ENCODE measurements at places on chromosomes 11 and 22.

GRCh38 chr22:43530349-43531201 lies 118.8 kb downstream of the MPPED1 start:
- DNase-seq, result no peak

- no peak for DNase-seq
Measured at GRCh38 chr22:49247194-49247924, 580.3 kb downstream of the BRD1 start.

DNA sequence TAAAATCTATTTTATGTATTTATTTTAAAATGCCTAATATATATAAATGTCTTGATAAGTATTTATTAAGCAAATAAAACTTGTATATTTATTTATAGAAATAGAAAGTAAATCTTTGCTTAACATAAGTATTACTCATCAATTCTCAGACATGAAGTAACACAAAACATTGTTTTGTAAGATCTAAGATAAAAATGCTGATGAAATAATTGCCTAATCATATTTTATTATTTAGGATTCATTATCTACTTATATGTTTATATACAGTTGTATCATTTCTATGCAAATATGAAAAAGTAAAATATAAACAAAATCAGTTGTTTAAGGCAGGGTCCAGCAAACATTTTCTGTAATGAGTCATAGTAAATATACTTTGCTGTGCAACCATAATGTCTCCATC lies 507.8 kb upstream of the CNTN5 start:
- DNase-seq, result no peak

DNA sequence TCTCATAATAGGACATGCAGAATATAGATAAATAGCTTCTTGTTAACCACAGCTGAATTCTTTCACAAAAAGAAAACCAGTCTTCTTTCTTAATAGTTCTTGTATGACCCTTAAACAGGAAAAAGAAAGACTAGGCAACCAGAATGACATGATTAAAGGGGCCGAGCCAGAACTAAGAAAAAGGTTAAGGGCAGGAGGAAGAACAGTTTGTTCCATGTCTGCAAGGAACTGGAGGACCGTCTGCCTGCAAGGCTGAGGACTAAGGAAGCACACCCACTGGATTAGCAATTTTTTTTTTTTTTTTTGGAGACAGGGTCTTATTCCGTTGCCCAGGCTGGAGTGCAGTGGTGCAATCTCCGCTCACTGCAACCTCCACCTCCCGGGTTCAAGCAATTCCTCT lies 26.0 kb upstream of the TMPRSS5 start:
- no peak for DNase-seq

GRCh38 chr11:37972691-37973090 lies 1374.7 kb upstream of the RAG2 start:
- no peak for DNase-seq

DNA sequence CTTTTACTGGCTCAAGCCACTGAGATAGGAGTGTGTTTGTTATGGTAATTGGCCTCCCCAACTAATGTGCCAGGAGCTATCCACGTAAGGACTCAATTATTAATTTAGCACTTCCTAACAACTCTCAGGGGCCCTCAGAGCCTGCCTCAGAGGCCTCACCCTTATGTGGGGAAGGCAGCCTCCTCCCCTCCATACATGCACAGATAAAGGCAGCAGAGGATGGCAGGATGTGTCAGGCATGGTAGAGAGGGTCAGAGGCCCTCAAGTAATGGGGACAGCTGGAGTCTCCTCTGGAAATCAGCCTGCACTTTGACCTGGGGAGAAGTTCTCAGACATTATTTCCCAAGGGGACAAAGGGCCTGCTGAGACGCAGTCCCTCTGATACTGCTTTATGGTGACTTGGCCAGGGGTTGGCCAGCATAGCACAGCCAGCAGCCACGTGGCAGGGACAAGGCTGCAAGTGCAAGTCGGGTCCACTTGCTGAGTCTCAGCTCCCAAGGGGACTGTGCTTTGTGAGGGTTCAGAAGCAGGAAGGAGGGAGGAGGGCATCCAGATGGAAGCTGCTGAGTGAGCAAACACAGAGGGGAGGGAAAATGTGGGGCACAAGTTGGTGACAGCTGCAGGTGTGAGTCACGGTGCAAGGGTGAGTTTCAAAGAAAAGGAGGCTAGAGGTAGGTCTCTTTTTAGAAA lies 17.0 kb downstream of the MOGAT2 start:
- DNase-seq, result no peak

GRCh38 chr11:112728288-112728687 lies 232.9 kb upstream of the NCAM1 start:
- DNase-seq, result no peak

GRCh38 chr11:72520815-72521214 lies 86.5 kb upstream of the CLPB start:
- DNase-seq, result no peak

- no peak for DNase-seq
Measured at GRCh38 chr11:61133956-61134662, 27.1 kb downstream of the VPS37C start.

GRCh38 chr11:7604331-7604955 lies 68.9 kb downstream of the CYB5R2 start:
- no peak for DNase-seq

DNA sequence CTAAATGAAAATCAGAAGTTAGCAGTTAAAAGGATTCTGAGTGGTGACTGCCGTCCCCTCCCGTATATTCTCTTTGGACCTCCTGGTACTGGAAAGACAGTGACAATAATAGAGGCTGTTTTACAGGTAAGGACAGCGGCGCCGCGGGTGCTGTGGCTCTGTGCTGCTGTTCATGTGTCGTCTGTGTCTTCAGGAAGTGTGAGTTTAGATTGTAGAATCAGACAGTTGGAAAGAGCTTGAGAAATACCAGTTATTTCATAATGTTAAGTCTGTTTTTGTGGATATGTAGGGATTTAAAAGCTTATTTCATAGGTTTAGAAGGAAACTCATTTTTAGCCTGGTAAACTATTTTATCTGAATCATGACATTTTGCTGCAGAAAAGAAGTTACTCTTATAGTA lies 27.4 kb upstream of the PANX2 start:
- DNase-seq, result no peak

DNA sequence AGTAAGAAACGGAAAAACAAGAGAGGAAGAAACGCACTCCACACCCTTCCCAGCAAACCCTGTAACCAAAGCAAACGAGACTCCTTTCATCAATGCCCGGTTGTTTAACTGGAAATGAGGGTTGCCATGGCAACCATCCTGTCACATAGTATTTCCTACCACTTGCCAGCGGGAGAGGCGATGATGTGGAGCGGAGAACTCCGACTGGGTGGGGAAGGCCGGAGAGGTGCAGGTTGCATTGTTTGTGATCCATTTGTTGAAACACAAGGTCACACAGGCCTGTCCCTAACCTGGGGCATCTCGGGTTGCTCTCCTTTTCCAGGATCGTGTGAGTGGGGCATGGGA lies 609.9 kb downstream of the BUD13 start:
- no peak for DNase-seq

DNA sequence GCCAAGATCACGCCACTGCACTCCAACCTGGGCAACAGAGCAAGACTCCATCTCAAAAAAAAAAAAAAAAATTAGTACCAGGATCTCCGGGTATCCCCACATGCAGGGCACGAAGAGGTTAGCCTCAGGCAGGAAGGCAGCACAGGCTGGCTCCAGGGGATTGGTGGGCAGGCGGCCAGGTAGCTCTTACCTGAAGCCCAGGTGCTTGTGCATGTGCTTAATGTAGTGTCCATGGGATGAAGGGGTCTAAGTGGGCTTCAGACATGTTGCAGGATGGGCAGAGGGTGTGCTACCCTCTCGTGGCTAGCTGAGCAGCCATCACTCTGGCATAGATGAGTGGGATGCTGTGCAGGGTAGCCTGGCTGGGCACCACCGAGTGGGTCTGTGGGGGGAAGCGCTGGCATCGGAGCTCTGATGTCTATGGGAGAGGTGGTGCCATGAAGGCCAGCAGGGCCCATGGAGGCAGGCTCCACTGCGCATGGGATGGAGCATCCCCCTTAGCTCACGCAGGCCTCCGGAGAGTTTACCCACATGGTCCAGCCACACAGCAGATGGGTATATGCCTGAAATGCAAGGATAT lies 11.0 kb downstream of the RFPL1 start:
- no peak for DNase-seq

- DNase-seq, result no peak
Measured at GRCh38 chr11:105840391-105840790, 181.6 kb downstream of the MSANTD4 start.

- DNase-seq, result no peak
Measured at GRCh38 chr11:61152816-61153592, 8.2 kb downstream of the VPS37C start.

DNA sequence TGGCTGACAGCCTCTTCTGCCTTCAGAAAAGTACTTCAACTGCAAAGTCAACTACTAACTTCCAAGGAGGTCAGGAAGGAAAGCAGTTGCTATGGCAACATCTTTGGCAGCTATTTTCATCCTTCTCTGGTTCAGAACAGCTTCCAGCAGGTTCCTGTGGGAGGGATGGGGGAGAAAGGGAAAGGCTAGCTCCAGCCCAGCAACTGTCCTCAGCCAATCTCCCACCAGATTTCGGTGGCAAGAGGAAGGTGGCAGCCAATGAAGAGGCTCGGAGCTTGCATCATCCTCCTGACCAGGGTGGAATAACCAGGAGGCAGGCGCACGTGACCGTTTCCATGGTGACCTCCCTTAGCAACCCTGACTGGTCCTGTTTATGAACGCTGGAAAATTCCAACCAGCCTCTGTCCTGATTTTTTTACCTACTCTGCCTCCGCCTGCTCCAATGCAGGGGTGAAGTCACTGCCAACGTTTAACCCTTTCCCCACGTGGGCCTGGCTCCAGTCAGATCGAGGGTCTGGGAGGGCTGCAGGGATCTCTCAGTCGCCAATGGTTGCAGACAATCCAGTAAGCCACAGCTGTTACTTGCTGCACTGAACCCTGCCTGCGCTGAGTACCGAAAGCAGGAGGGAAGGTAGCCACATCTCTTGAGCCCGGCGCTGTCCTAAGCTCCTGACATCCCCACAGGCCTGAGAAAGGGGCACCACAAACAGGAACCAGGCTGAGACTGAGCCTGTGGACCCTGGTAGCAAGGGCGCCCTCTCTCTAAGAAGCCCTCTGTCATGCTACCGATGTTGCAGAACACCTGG lies 11.2 kb upstream of the MALAT1 start:
- no peak for DNase-seq

Data from memory B cell (primary cell).